ENCODE measurements at places on chromosomes 11 and 22.

DNA sequence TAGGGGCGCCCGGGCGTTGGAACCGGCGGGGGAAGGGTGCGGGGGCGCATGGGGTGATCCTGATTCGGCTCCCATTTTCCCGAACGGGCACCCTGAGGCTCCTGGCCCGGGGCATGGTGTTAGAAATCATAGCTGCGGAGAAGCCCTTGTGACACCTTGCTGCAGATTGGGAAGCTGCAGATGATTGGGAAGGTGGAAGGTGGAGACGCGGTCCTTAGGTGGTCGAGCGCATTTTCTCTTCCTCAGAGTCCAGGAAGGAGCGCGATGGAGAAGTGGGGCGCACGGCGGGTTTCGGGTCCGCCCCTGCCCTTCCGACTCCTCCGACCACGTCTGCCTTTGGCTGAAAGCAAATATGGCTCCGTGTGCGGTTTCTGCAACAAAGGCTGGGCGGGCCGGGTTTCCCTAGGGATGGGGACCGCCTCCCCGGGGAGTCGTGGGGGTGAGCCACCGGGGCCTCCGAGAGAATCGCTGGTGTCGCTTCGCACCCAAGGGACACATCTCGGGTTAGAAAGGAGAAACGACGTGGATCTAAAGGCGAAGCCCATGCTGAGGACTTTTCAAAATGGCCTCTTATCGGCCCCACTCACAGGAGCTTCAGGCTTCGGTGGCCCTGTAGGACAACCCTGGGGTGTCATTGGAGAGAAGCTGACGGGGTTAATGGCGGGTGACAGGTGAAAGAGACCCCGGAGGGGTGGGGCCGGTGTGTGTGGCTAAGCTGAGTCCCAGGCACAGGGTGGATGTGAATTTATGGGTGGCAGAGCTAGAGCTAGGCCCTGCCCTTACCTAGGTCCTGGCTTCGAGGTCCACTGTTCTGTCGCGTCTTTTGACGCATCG is 707 bp upstream of the FTH1 start:
- no peak for DNase-seq

DNA sequence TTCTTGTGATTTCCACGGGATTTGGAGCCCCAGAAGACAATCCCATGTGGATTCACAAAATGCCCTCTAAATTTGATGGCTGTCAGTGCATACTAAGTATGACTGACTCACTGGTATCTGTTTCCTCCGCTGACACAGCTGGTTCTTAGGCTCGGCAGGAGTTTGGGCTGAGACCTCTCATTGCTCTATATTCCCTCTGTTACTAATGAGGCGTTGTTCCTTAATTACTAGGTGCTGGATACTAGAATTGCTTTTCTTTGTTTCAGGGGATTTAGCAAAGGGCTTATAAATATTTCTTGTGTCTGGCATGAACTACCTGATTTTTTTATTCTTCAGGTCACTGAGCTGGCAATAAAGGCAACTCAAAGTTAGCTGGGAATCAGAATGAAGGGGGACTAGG is 53.2 kb upstream of the EHF start:
- DNase-seq, result no peak

GRCh38 chr11:68924073-68924925 is 20.6 kb downstream of the IGHMBP2 start:
- no peak for DNase-seq

DNA sequence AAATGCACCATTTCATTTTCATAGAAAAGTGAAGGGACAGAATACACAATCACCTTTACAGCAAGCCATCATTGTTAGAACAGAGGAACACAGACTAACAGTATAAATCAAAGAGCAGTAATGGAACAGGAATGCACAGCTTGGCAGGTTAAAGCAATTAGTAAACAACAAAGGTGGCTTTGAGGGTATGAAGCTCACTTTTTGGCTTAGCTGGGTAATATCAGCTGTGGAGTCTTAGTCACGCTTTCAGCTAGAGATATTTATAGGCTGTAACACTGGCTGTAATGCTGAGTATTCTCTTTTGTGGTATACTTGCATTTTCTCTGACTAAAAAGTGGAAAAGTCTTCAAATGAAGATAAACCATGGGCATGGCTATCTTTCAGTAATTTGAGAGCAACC is 1780.5 kb downstream of the LRRC4C start:
- DNase-seq, result no peak

DNA sequence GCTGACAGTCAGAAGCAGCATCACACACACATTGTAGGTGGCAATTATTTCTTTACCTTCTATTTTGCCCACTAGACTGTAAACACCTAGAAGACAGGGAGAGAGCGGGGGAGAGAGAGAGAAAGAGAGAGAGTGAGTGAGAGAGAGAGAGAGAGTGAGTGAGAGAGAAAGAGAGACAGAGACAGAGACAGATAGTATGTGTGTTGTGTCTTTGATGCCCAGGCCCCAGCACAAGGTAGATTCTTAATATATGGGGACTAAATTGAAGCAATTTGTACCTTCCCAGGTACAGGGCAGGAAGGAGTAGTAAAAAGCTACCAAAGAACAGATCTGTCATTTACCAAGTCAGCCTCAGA is 163.7 kb downstream of the PKNOX2 start:
- DNase-seq, result no peak

GRCh38 chr11:112082729-112083128 is 3.8 kb downstream of the TIMM8B start:
- no peak for DNase-seq

DNA sequence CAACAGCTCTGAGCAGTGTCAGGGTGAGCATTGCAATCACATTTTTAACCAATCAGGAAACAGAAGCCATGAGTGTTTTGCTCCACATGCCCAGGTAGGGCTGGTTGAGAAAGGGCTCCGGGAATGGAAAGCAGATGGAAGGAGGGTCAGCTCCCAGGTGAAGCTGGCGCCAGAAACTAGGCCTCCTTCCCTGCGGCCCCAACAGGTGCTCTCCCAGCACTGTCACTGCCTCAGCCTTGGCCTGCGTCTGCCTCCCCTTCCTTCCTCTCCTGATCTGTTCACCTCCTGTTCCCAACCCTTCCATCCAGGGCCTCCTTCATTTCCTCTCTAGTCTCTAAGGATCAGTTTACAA is 4.6 kb upstream of the VSIG10L2 start:
- no peak for DNase-seq
